ENCODE measurements at places on chromosomes 16 and 17. TPM values are rescaled to one million over a fixed set of nuclear protein-coding genes. Genes with fewer than 3 reads are reported as not detected.

- peak; percentile 93 for DNase-seq
Measured at GRCh38 chr17:44363613-44364159, at the start of gene FAM171A2. FAM171A2 (minus strand) TSS chr17:44363853; CDS start chr17:44363714, 139 bp downstream.

- no peak for DNase-seq
Measured at GRCh38 chr17:49779156-49779738, 9.2 kb upstream of the KAT7 start.

GRCh38 chr16:30567160-30567990 is 4.1 kb downstream of the ZNF688 start:
- no peak for DNase-seq

DNA sequence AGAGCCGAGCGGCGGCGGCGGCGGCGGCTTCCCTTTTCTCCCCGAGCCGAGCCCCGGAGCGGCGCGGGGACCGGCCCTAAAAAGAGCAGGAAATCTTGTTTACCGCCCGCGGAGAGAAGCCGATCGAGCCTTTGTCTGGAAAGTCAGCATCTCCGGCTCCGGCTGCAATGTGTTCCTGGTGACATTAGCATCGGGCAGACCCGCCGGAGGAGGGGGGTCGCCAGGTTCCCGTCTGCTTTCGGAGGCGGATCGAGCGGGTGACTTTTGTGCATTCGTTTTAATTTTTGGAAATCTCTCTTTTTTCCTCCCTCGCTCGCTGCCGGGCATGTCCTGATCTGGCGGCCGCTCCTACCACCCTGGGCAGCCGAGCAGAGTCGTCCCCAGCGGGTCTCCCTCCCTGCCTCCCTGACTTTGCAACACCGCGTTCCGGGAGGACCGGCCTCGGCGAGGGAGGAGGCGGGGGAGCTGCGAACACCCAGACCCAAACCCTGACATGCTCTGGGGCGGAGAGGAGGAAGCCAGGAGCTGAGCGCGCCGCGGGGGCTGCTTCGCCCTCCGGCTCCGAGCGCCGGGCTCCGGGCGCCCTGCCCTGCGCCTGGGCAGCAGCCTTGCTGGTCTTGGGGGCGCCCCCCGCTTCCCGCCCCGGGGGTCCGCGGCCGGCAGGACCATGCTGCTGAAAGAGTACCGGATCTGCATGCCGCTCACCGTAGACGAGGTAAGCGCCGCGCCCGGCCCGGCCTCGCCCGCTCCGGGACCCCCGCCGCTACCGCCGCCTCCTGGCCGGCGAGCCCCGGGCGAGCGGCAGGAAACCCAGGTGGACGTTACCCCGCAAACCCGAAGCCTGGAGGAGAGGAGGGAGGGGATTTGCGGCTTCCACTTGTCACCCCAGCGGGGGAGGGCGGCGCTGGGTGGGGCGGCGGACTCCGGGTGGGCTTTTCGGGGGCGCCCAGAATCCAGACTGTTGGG is 690 bp downstream of the PITPNC1 start:
- peak; percentile 93 for DNase-seq

IGFALS gene
- not detected for total RNA-seq

GRN gene
- 178 TPM for total RNA-seq
